ENCODE measurements at places on chromosomes 3 and 15.

- DNase-seq: no peak
These were observed 4.6 kb upstream of the CX3CR1 start for GRCh38 chr3:39284457-39284881.

GRCh38 chr3:12178091-12178820 lies 19.5 kb upstream of the TIMP4 start:
- no peak for DNase-seq

GRCh38 chr3:75327453-75327852 lies 336.7 kb upstream of the FRG2C start:
- DNase-seq: no peak

GRCh38 chr15:70533931-70534742 lies 229.2 kb downstream of the UACA start:
- no peak for DNase-seq
